ENCODE measurements at places on chromosomes 3 and 15.

GRCh38 chr3:106428565-106428994, 559.8 kb upstream of the CBLB start:
- peak; percentile 89 for DNase-seq

GRCh38 chr15:31609906-31610305, 283.3 kb downstream of the KLF13 start:
- DNase-seq, result no peak

- DNase-seq, result no peak
These were observed 82.6 kb upstream of the ARHGEF3 start for GRCh38 chr3:56884387-56884786.

GRCh38 chr3:186802701-186803100, 3.6 kb downstream of the RFC4 start:
- no peak for DNase-seq

GRCh38 chr3:123072152-123072551, 5.3 kb downstream of the PDIA5 start:
- DNase-seq, result no peak

DNA sequence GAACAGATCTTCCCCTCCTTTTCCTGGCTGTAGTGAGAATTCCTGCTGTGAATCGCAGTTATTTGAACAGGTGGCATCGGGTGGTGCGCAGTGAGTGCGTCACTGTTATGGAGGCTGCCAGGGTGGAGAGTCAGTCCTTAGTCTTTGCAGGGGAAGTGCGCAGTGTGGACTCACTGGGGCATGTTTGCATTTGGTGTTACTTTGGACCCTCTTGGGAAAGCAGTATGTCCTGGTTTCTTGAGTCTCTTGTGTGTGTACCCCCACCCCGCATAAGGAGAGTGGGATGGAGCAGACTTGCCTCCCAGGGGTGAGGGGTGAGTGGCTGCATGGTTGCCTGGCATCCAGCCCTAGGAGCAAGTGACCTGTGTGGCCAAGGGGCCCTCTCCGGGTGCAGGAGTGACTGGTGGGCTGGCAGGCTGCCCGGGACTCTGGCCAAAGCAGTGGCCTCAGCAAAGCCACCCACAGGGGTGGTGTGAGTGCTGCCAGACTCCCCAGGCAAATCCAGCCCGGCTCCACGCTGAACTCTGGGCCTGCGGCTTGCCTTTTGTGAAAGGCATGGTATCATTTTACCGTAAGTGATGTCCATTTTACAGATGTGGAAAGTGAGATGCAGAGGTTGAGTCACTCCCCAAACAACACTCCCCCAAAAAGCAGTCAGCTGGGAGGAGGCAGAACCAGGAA, 46.4 kb downstream of the DNASE1L3 start:
- no peak for DNase-seq
